Glomerular endothelial cell (primary cell): ENCODE measurements at places on chromosomes 2 and 18. TPM values are rescaled to one million over a fixed set of nuclear protein-coding genes. Genes with fewer than 3 reads are reported as not detected.

- no peak for DNase-seq
These were observed 3.6 kb downstream of the WDR43 start for GRCh38 chr2:28898048-28898447.

- no peak for DNase-seq
These were observed 14.0 kb downstream of the PARD6G start for GRCh38 chr18:80233201-80233835.

DNA sequence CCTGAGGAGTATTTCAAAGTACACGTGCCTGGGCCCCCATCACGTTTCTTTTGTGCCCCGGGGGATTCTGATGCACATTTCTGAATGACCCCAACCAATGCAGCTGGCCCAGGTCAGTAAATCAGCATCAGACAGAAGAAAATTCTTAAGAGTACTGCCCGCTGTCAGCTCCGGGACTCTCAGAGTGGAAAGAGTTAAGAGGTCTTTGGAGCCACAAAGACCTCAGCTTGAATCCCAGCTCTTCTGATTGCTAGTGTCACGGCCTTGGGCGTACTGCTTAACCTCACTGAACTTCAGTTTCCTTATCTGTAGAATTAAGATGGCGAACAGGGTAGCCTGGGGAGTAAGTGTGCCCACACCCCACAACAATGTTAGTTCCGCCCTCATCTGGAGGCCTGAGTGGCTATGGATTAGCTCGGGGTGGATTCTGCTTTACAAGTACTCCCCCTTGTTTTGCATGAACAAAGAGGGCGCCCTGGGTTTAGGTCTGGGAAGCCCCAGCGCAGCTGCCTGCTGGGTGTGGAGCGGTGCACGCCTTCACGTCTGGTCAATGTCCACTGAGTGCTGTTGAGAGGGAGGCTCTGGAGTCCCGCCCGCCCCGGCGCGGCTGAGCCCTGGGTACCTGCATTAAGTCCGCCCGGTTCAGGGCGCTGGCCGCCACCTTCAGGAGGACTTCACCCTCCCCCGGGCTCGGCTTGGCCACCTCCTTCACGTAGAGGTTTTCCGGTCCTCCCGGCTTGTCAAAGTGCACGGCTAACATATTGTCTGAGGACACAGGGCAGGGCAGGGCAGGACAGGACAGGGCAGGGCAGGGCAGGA, 858 bp downstream of the TP53I3 start:
- no peak for DNase-seq

DNA sequence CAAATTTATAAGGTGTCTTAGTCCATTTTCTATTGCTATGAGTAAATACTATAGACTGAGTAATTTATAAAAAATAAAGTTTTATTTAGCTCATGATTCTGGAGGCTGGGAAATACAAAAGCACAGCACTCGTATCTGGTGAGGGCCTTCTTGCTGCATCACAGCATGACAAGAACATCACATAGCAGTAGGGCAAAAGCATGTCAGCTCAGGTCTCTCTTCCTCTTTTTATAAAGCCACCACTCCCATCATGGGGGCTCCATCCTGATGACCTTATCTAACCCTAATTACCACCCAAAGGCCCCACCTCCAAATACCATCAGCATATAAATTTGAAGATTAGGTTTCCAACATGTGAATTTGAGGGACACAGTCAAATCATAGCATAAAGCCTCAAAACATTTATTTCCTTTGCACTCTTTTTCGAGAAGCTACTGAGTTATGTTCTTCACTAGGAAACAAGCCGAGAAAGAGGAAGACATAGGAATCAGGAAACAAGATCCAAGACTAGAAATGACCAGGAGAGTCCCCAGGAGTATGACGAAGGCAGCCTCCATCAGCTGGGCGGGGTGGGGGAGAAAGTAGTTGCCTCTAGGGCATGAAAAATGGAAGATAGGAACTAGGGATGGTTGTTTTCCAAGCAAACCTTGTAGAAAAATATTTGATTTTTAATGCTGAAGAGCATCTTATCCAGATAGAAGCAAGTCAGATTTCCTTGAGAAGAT, 24.1 kb upstream of the NABP1 start:
- DNase-seq, result no peak

UGT1A3 gene
- total RNA-seq, result not detected in 2 replicates
